Activated CD4-positive, CD25-positive, alpha-beta regulatory T cell treated with anti-CD3 and anti-CD28 coated beads, Interleukin-2, amount 50 U/mL, for 24 hours (primary cell): ENCODE measurements at places on chromosomes 12 and 14.

- no peak for ATAC-seq
Observed at GRCh38 chr14:100972118-100972897, 68.8 kb upstream of the RTL1 start.

DNA sequence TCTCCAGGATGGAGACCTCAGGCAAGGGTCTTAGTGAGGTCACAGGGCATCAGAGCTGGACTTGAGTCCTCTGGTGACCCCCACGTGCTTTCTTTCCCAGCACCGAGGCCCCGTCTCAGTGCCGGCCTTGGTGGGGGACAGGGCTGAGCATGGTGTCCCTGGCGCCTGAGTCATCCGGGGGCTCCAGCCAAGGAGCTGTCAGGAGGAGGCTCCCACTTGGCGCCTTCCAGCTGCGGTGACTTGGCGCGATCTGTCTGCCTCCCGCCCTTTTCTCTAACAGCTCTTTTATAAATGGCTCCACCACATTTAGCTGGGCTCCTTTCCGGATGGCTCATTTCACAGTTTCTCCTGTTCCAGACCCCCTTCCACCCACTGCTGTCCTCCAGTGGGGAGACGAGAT lies 60.4 kb downstream of the PRMT8 start:
- ATAC-seq, result no peak

DNA sequence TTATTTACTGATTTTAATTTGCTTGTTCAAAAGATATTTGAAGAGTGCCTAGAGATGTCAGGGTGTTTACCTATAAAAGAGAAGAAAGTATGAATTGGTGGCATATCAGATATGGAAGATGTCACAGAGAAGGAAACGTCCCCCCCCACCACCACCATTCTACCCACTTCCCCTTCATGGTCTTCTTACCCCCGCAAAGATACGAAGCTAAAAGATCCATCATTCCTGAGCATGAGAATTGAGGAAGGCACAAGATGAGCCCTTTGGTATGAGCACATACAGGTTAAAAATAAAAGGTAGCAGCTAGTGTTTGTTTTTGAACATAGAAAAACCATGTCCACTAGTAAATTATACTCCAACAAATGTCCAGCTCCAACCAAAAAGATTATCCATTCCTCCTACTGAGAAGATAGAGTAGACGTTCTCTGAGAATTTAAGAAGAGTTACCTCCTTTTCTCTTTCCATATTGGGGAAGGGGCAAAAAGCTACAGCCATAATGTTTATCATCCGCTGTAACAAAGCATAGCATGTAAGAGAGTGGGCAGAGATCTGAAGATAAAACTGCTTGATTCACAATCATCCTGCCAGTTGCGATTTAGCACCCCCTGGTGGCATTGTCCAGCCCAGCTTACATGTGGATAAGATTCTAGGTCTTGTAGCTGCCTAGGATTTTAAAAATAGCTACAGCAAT lies 29.1 kb downstream of the NFYB start:
- peak; percentile 92 for ATAC-seq

- no peak for ATAC-seq
Observed at GRCh38 chr12:8037046-8037663, 4.6 kb downstream of the FOXJ2 start.

DNA sequence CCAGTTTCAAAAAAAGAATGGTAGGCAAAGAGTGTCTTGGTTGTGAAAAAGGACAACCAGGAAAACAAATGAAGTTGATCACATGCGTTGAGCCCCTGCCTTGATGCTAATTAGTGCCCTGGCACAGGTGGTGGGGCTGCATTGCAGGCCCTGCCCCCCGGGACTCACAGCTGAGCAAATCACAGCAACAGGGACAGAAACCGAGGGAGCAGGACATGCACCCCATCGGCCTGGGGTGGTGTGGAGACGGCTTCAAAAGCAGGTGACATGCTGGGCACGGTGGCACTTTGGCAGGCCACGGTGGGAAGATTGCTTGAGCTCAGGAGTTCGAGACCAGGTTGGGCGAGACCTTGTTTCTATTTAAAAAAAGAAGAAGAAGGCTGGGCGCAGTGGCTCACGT lies 1.1 kb upstream of the PAPLN start:
- no peak for ATAC-seq

GRCh38 chr14:102362084-102362483 lies 606 bp downstream of the CINP start:
- ATAC-seq, result peak; percentile 93

DNA sequence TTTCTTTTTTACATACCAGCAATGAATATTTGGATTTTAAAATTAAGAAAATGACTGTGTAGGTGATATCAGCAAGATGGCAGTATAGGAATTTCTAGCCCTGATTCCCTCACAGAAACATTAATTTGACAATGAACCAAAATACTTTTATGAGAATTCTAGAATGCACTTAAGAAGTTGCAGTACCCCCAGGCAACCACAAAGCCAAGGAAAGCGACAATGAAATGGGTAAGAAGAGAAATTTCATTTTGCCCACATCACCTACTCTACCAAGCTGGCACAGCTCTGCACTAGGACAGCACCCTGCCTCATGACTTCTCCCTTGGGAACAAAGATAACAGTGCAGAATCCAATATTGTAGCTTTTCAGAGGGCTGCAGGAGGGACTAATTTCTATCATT lies 6.6 kb downstream of the OR9K2 start:
- ATAC-seq, result no peak

GRCh38 chr14:95515080-95515489 lies 1.4 kb downstream of the SYNE3 start:
- ATAC-seq, result no peak

- ATAC-seq, result no peak
Observed at GRCh38 chr12:94792693-94793092, 142.3 kb upstream of the TMCC3 start.

DNA sequence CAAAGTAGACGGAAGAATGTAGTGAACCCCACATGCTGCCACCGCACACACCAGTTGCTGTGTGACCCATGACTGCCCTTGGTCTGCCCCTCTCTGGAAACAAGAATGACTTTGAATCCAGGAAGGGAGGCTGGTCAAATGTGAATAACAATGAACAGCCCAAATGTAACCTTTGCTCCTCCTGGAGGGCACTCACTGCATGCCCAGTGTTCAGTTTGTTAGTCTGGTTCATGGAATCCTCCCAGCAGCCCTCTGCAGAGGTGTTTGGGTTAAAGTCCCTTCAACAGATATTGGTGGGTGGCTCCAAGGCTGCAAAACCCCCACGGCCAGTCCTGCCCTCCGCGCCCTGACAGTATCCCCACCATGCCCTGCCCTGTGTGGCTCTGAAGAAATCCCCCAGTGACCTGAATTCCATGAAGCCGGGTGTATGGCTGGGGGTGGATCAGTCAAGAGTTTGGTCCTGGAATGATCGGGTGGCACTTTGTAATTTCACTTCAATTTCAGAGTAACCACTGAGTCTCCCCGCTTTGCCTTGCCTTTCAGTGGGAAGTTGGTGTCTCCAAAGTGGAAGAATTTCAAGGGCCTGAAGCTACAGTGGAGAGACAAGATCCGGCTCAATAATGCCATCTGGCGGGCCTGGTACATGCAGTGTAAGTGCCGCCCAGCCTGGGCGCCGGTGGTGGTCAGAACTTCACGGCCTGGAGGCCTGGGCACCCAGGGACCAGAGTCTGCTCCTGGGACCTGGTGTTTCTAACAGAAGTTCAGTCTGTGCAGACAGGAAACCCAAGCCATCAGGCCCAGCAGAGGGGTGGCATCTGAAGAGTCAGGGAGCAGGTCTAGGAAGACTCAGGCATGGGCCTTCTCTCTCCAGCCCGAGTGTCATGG lies 47.1 kb downstream of the IL31 start:
- no peak for ATAC-seq

DNA sequence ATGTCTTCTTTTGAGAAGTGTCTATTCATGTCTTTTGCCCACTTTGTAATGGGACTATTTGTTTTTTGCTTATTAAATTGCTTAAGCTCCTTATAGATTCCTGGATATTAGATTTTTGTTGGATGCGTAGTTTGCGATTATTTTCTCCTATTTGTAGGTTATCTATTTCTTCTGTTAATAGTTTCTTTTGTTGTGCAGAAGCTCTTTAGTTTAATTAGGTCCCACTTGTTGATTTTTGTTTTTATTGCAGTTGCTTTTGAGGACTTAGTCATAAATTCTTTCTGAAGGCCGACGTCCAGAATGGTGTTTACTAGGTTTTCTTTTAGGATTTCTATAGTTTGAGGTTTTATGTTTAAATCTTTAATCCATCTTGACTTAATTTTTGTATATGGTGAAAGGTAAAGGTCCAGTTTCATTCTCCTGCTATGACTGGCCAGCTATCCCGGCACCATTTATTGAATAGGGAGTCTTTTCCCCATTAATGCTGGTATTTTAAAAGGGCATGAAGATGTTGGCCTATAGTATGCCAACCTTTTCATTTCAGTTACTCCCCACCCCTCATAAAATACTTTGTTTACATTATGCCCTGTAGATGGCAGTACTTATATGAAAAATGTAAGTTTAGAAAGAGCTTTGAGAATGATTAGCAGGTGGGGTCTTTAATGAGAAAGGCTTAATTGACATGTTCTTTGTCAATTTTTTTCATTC lies 62.9 kb upstream of the PSMA6 start:
- ATAC-seq, result peak; percentile 46

DNA sequence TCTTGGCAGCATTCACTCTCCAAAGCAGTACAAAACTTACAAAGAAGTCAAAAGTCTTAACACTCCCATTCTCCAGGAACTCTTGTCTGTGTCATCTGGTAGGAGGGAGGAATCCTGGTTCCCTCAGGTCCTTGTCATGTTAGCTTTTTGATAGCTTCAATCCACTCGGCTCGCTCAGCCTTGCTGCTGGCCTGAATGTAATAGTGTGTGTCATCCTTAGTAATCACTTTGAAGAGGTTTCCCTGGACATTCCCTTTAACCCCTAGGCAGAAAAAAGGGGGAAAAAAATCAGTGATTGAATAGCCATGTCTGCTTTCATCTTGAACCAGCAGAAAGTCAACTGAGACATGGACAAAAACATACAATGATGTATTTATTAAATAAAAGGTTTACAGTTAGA lies 24.8 kb downstream of the PLEK2 start:
- no peak for ATAC-seq

DNA sequence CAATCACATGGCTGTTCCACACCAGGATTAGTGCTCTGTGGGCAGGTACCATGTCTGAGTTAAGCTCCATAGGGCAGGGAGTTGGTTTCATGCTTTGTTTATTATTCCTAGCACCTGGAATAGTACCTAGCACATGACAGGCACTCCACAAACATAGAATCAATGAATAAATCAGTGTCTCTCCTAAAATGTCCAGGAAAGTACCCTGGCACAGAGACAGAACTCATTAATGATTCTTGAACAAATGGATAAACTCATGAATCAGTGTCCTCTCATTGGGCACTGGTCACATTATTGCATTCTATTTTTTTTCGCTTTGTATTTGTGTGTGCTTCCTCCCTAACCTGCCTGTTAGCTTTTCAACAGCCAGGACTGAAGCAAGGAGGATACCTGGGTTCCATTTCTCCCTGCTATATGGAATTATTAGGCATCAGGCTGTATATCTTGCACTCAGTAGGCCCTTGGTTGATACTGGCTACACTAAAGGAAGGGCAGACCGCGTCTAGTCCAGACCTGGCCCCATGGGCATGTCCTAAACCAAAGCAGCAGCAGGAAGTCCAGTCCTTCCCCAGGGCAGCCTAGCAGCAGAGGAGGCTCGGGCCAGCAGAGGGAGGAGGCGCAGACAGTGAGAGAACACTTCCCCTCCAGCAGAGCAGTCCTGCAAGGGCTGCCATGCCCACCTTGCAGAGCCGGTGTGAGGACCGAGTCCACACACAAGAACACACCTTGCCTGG lies 18.4 kb downstream of the HDAC7 start:
- ATAC-seq, result no peak

DNA sequence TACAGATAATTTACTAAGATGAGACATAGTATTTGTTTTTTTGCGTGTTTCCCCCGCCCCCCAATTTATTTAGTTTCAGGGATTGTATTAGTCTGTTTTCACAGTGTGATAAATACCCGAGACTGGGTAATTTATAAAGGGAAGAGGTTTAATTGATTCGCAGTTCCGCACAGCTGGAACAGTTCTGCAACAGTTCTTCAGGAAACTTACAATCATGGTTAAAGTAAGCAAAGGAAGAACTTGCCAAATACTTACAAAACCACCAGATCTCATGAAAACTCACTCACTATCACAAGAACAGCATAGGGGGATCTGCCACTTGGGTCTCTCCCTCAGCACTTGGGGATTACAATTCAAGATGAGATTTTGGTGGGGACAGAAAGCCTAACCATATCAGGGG lies 48.9 kb downstream of the LRRIQ1 start:
- ATAC-seq, result no peak

GRCh38 chr12:21543151-21543550 lies 17.1 kb downstream of the SPX start:
- ATAC-seq, result no peak

GRCh38 chr14:104978746-104979691 lies 845 bp upstream of the AHNAK2 start:
- ATAC-seq, result no peak

DNA sequence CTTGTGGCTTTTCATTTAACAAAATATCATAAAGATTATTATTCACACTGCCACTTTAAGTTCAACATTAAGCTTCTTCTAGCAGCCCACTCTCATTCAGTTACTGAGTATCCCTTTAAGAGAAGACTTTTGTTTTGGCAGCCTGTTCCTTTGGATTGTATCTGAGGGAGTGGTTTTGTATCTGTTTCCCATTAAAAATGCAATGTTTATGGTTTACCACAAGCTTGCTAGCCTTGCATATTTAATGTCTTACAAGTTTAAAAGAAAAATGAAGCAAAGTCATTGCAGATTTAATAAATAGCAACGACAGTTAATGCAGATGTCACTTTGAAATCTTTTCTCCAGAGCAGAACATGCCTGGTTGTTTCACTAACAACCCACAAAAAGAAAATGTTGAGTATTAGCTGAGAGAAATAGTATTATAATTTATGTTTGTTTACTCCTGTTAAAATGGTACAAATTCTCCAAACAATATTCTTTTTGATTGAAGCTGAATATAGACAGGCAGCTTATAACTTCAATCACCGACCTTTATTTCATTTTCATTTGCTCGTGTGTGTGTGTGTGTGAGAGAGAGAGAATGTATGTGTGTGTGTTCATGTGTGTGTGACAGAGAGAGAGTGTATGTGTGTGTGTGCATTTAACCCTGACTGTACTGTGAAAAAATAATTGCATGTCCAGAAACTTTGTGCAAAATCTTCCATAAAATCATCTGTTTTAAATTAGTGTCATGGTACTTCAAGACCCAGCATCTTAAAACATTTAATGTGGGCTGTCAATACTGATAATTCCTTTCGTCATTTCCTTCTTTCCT lies 1.8 kb downstream of the DCN start:
- no peak for ATAC-seq

DNA sequence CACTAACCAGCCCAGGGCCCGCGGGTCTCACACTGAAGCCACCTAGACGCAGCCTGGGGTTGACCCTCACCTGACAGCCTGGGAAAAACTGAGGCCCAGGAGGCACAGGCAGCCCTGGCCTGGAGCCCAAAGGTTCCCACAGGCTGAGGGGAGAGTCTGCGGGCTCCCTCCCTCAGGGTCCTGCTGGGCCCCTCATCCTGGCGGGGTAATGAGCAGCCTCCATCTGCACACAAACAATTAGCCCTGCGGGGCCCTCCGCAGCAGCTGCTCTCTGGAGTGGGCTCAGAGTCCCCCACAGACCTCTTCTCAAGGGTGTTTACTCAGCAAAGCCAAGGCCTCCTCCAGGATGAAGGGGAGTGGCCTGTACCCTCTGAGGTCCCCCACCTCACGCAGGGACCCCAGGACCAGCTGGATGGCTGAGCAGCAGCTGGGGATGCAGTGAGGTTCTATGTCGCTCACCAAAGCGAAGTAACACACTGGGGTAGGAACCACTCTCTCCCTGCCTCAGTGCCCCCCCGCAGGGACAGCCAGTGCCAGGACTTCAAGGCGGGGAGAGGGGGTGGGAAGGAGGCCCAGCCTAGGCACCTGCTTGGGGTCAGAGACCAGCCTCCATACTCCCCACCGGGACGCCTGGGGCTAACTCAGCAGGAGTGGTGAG lies 7.3 kb downstream of the AKT1 start:
- no peak for ATAC-seq
